ENCODE measurements at places on chromosomes 12 and 14. TPM values are rescaled to one million over a fixed set of nuclear protein-coding genes. Genes with fewer than 3 reads are reported as not detected.

TMEM229B gene
- 0.24 TPM for total RNA-seq

- DNase-seq: peak; percentile 49
These were observed 1.1 kb upstream of the CYP46A1 start for GRCh38 chr14:99682809-99683618.

- DNase-seq: no peak
These were observed 48.9 kb downstream of the C14orf132 start for GRCh38 chr14:96088074-96088473.

MMP14 gene
- total RNA-seq: 296 TPM

DNA sequence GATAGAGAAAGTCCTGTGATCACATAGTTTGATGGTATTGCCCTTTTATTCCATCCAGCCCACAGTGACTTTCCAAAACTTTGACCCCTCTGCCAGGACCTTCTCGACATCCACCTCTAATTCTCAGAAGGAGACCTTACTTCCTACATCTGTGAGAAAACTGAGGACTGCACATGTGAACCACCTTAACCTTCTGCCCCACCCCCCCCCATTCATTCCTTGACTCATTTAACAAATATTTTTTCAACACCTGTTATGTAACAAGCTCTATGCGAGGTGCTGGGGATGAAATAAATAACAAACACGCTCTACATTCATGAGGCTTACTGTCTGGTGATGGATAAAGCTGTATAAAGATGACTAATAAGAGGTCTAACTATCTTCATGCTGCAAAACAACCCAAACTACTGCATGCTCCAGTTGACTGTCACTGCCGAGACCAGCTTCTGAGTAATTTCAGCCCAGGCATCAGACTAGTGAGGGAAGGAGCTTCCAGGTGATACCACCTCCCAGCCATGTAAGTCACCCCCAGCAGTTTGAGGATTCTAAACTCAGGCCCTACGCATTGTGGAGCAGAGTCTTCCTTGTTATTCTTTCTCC lies 1.9 kb upstream of the HAL start:
- DNase-seq: no peak

GRCh38 chr14:50379563-50379962 lies 17.1 kb downstream of the CDKL1 start:
- DNase-seq: no peak

- DNase-seq: no peak
These were observed 10.7 kb downstream of the NKX2-1 start for GRCh38 chr14:36509069-36509917.

PRIMA1 gene
- not detected for total RNA-seq

DNA sequence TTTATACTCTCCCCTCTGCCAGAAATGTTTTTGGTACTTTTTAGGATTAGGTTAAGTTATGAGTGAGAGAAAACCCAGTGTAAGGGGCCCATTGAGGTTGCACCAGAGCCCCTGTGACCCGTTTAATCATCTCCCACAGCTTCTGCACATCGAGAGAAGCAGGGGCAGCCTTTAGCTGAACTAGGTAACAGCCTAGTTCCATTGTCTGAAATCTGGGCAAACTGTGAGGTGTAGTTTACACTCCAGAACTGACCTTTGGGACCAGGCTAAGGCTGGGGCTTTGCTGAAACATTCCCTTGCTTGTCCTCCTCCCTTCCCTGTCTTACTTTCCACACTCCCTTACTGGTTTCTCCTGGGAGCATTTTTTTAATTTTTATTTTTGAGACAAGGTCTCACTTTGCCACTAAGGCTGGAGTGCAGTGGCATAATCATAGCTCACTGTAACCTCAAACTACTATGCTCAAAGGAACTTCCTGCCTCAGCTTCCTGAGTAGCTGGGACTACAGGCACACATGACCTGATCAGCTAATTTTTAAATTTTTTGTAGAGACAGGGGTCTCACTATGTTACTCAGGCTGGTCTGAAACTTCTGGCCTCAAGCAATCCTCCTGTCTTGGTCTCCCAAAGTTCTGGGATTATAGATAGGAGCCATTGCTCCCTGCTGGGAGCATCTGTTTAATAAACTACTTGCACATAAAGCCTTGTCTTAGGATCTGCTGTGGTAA lies 25.9 kb upstream of the DHRS2 start:
- no peak for DNase-seq

PLEKHH1 gene
- 0.26 TPM for total RNA-seq

DNA sequence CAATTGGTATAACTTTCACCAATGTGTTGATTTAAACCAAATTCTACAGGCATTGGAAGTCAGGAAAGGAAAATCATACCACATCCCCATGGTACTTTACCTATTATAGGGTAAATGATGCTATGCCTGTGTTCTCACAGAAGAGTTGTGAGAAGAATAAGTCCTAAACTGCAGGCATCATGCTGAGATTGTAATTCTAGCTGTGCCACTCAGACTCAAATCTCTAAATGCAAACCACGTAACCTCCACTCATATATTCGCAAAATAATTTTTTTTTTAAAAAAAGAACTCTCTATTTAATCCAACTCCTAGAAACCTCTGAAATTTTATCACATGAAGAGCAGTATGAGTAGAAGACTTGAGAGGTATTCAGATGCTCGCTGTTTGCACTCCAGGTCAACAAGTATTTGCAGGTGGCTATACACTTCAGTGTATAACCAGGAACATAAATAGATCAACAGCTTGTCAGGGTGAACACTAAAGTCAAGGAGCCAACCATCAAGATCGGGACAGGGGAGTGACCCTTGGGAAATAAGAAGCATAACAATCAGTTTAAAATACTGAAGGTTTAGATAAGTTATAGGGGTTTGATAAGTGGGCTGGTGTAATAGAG lies 110.1 kb downstream of the SLC25A21 start:
- DNase-seq: no peak

CFAP54 gene
- 0.50 TPM for total RNA-seq

- DNase-seq: no peak
These were observed 58.9 kb downstream of the ANAPC7 start for GRCh38 chr12:110344657-110345056.

GRCh38 chr12:22728987-22729386 lies 104.0 kb downstream of the ETNK1 start:
- no peak for DNase-seq

- DNase-seq: no peak
These were observed 183.8 kb downstream of the CCDC59 start for GRCh38 chr12:82174383-82174782.

ADAM21 gene
- 0.56 TPM for total RNA-seq

DNA sequence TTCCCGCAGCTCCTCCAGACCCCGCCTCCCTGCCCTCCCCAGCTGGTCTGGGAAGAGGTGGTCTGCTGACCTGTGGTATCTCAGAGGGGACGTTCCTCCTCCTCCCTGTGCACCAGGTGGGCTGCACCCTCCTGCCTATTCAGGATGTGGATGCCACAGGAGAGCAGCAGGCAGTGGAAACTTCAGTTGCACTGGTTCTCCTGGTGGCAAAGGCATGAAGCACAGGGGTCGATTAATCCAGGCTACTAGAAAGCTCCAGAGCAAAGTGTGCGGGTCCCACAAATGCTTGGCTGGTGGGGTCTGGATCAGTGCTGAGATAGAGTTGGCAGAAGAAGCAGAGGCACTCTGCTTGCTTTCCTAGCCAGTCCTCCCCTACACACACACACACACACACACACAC lies 197.0 kb downstream of the SLC41A2 start:
- no peak for DNase-seq

DNA sequence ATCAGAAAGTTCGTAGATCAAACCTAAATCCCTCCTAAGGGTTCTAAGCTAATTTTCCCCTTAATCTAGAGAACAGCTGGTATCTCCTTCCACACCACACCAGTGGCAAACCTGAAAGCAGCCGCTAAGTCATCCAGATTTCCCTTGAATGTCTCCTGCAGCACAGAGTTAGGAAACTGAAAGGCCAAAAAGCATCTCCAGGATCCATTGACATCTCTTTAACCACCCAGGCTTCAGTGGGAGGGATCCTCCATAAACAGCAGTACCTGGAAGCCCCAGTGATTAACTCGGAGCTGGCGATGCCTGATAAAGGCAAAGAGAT lies 47.6 kb downstream of the CRACR2A start:
- no peak for DNase-seq

DNA sequence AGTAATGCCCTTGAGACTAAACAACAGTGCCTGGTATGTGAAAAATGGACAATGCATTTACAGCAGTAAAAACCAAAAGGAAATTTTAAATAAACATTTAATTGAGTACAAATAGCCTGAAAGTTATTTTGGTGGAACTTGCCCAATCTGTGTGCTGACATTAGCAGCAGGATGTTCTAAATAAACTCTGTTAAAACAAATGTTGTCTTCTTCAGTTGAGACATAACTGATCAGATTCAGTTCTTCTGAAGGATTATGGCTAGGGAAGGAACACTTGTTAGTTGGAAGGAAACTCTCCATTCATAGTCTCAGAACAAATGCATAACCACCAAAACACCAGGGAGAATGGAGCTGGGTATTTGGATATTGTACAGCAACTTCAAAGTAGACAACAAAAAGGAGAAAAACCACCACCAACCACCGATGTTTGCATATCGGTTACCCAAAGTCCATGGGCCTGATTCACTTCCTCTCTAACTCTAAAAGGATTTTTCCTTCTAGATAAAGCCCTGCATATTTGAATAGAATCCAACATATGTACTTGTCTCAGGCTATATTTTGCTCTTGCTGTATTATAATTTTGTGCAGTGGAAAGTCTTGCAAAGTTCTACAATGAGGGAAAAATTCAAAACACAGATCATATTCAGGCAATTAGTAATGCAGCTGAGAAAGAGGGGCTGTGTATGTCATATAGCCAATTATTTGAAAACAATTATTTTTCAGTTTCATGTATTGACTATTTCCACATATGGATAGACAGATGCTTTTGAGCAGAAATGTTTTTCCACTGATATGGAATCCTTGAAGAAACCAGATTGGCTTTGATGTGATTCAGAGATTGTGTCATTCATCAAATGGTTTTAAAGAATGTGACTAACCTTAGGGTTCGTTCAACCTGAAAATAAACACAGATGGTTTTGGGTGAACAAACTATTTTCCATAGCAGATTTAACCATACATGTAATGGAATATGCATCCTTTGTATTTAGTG lies 152.2 kb upstream of the BMP4 start:
- peak; percentile 68 for DNase-seq

LGALS3 gene
- 76.9 TPM for total RNA-seq

DNA sequence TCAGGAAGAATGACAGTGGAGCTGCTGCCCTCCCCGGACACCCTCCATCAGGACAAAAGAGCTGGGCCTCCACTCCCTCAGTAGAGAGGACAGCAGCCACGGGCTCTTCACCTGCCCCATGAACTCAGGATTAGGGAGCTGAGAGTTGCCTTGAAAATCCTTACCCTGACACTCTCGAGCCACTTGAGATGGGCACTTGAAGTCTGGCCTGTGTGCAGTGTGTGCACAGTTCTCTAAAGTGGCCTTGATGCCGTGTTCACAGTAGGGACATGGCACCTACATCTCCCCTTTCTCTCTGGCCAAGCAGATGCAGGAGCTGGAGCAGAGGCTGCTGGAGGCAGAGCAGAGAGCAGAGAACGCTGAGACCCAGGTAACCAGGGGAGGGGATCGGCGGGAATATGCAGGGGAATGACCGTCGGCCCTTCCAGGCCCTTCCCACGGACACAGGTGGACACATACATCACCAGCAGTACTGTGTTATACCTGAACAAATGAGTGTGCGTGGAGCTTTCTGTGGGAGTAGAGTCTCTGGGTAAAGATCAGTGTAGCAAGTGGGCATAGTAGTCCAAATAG lies 22.5 kb downstream of the PLEKHH1 start:
- DNase-seq: no peak

DNA sequence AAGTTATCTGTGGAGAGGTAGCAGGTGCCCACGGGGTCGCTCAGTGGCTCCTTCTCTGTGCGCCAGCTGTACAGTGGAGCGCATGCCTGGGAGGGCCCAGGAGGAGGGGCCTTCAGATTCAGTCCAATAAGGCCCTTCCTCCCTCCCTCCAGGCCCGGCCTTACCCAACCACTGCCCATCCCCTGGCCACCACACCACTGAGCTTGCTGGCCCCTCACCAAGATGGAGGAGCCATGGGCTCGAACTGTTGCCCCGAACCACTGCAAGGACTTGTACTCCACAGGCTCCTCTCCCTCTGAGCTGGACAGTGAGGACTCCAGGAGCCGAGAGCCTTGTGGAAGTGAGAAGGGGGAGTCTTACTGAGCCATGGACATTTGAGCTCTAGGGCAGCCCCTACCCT lies 9.8 kb downstream of the ITGA5 start:
- DNase-seq: no peak

ALDH2 gene
- 40.9 TPM for total RNA-seq

DNA sequence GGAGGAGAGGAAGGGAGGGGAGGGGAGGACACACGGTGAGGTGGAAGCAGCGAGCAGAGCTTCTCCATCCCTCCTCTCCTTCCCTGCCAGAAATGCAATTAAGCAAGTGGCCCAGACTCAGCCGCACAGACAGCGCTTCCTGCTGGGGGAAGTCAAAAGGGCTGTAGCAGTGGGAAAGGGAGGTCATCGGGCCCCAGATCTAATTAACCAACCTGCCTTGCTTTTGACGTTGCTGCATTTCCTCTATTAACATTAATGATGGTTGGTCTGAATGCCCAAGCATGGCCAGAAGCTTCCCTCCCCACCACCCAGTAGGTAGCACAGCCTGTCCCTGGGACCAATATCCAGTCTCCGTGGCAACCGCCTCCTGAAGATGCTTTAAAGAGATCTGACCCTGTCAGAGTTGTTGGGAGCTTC lies 4.6 kb upstream of the NGB start:
- no peak for DNase-seq

DNA sequence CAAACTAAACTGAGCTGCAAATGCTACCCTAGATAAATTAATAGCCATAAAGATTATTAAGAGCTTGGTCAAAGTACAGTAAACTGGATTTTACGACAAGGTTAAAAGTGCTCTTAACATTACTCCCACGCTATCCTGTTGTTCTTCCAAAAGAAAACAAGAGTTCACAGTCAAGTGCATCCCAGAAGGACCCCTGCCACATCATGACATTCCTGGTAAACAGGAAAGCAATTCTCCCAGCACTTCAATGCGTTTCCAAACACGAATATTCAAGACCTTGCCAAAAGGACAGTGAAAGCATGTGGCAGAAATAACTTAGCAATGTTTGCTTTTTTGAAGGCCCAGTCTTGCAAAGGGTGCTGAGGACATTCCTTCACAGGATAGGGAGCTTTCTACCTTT lies 11.2 kb downstream of the SPRING1 start:
- DNase-seq: no peak

DNA sequence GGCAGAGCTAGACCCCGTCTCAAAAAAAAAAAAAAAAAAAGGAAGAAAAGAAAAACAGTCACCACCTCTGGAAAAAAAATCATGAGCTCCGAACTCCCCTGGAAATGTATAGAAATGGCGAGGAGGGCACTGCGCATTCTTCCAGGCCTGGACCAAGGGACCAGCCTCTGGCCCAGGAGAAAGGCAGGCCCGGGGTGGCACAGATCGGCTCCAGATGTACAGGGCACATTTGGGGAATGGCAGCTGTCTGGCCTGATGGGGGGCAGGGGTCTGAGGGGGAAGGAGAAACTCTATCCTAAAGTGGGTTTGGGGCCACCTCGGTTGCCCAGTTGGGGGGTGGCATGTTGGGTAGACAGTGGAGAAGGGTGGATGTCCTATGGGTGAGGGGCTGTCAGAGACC lies 46.0 kb upstream of the EML1 start:
- no peak for DNase-seq
